ENCODE measurements at places on chromosomes 3 and 15. TPM values are rescaled to one million over a fixed set of nuclear protein-coding genes. Genes with fewer than 3 reads are reported as not detected.

DNA sequence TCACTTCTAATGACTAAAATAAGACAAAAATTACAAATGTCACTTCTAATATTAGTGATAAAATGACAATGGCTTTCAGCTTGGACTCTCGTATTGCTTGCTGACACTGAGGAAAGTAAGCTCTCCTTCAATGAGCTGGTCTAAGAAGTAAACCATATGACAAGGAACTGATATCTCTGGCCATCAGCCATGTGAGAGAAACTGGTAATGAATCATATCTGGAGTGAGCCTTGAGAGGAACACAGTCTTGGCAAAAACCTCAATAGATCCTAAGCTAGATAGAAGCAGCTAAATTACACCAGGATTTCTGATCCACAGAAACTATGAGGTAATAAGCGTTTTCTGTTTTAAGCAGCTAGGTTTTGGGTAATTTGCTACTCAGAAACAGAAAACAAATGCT lies 1575.1 kb downstream of the OTOL1 start:
- no peaks in the 10 kb centered on the region for H3K4me1 ChIP-seq
- H3K27me3 ChIP-seq = no peaks in the 10 kb centered on the region
- DNase-seq = no peak

GRCh38 chr3:159560214-159560979 lies 428.2 kb upstream of the IL12A start:
- H3K4me1 ChIP-seq = no peaks in the 10 kb centered on the region
- H3K36me3 ChIP-seq = no peaks in the 10 kb centered on the region
- no peak overlapping the region for H3K27ac ChIP-seq
- H3K27me3 ChIP-seq = no peaks in the 10 kb centered on the region
- no peak for DNase-seq

- H3K27ac ChIP-seq = no peak overlapping the region
- H3K4me3 ChIP-seq = no peak overlapping the region
These were observed 33.9 kb upstream of the CHRM5 start for GRCh38 chr15:33934396-33934795.

ZBED2 gene
- 0.27 TPM for total RNA-seq

GRCh38 chr3:193938613-193939012 lies 197.3 kb upstream of the HES1 start:
- H3K27me3 ChIP-seq = no peaks in the 10 kb centered on the region
- H3K27ac ChIP-seq = no peak overlapping the region
- no peak overlapping the region for H3K4me3 ChIP-seq
- no peak for DNase-seq
- no peaks in the 10 kb centered on the region for H3K4me1 ChIP-seq

KIF7 gene
- total RNA-seq = 0.51 TPM

TFG gene
- total RNA-seq = 40.8 TPM

Data from naive thymus-derived CD4-positive, alpha-beta T cell (primary cell).